ENCODE measurements at places on chromosomes 5 and 9.

- no peak for DNase-seq
Measured at GRCh38 chr5:91418158-91418557, 35.0 kb upstream of the ARRDC3 start.

GRCh38 chr5:6886866-6887265, 173.6 kb downstream of the TENT4A start:
- DNase-seq: no peak

- peak; percentile 31 for DNase-seq
Measured at GRCh38 chr5:67156976-67157583, 39.5 kb downstream of the CD180 start.

- DNase-seq: no peak
Measured at GRCh38 chr5:73605223-73606087, 20.5 kb upstream of the ARHGEF28 start.

DNA sequence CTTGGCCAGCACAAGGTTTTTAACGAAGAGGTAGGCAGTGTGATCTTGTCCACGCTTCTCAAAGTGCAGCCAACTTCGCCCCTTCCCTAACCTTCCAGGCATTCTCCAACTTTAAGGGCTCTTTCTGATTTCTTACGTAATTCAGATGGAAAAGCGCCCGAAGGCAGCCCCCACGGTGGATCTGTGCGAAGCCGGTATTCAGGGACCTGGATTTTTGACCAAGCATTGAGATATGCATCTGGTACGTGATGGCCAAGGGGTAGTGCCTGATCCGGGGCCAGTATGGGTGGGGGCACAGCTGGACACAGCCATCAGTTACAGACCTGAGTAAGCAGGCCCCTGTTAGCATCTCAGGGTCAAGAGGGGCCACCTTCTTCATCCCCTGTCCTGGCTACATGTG, 80.0 kb downstream of the AMBP start:
- no peak for DNase-seq

GRCh38 chr5:143471666-143472464, 68.4 kb upstream of the NR3C1 start:
- no peak for DNase-seq

DNA sequence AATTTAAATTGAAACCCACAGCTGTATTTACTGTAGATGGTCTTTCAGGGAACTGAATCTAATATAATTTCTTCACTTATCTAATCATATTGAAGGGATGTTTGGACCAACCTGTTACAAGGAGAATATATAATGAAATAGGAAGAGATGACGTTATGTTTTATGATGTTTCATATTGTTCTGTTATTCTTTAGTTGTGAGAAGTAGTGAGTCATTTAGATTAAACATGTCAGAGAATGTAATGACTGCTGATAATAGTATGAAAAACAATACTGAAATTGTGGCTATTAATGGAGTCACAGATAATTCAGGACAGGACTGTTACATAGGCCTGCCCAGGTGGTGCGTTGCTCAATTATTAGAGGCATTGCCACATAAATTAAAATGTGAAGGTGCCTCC, 1993.4 kb downstream of the EFNA5 start:
- DNase-seq: no peak

- no peak for DNase-seq
Measured at GRCh38 chr5:136143312-136143711, 10.7 kb downstream of the SMAD5 start.

DNA sequence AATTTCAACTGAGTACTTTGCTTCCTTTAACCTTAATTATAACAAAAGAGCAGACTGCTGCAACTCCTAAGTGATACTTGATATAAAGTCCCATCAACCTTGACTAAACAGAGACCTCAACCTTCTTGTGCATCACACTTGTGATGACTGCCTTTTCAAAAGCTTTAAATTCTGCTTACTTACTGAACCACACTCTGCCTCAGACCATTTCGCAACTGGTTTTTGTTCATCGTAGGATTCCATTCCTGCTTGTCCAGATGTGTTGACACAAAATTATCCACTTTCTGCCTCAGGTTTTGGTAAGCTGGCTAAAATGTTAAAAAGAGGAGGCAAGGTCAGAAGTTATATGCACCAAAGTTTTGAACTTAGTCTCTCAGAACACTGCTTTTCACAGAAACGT, 3.5 kb downstream of the BOD1 start:
- no peak for DNase-seq

GRCh38 chr5:54595721-54596120, 78.2 kb downstream of the SNX18 start:
- DNase-seq: no peak

- no peak for DNase-seq
Measured at GRCh38 chr9:86073839-86074238, 25.5 kb downstream of the GOLM1 start.

DNA sequence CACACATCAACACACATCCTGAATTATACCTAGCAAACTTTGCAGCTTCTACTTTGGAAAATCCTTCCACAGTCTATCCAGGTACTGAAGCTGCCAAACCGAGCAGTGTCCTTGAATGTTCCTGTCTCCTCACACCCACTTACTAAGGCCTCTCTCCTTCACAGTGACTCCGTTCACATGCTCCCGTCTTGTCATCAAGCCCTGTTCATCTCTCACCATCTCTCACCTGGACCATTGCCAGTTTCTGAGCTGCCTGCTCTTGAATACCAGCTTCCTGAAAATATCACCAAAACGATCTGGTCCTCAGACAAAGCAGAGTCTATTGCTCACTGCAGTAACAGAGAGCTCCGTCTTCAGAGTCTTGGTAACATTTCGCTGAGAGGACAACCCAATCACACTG, 57.4 kb downstream of the GCNT1 start:
- peak; percentile 61 for DNase-seq

- no peak for DNase-seq
Measured at GRCh38 chr9:91896513-91897121, 53.4 kb downstream of the ROR2 start.

DNA sequence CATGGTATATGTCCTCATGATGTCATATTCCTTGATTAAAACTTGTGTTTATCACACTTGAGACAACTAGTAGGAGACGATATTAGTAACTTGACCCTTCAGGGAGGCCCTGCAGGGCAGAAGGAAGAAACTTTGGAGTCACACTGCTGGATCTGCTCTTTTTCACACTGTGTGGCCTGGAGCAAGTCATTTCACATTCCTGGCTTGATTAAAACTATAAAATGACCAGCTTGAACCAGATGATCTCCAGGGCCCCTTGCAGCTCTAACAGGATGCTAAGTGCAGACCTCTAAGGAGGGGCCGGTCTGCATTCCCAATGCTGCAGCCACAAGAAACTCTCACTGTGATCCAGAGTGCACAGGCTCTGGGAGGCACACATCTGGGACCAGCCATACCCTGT, 146.4 kb upstream of the ZNF366 start:
- no peak for DNase-seq

- DNase-seq: no peak
Measured at GRCh38 chr9:79477955-79478771, 93.6 kb upstream of the TLE4 start.

DNA sequence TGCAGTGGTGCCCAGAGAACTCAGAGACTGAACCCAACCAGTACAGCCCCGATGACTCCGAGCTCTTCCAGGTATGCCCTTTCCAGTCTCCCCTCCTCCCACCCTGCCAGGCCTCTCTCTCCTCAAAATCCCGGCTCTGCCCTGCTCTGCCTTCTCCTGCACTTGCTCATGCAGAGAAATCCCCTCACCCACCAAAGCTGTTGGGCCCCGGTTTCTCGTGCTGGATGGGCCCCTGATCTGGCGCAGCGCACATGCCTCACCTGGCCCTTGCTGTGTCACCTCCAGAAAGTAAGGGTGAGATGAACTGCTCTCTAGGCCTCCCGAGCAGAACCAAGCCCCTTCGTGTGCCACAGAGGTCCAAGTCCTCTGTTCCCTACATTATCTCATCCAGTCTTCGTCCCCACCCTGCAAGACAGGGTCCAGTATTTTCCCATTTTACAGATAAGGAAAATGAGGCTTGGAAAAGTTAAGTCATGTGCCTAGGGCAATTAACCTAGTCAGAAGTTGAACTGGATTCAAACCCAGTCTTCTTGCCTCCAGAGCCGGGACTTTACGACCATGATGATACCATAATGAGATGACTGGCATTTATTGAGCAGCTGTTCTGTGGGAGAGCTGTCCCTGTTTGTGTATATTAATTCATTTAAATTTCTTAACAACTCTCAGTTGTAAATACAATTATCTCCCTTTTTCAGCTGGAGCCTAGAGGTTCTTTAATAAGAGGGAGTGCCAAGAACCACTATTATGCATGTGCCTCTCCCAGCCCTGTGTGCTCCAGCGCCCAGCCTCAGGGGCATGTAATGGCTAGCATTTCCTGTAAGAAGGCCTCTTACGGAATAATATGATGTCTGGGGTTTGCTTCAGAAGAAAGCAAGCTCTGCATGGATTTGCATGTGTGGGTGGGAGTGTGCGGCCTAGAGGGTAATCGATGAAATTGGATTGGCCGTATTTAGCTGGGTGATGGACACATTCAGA, 90.7 kb downstream of the PPARGC1B start:
- DNase-seq: no peak

DNA sequence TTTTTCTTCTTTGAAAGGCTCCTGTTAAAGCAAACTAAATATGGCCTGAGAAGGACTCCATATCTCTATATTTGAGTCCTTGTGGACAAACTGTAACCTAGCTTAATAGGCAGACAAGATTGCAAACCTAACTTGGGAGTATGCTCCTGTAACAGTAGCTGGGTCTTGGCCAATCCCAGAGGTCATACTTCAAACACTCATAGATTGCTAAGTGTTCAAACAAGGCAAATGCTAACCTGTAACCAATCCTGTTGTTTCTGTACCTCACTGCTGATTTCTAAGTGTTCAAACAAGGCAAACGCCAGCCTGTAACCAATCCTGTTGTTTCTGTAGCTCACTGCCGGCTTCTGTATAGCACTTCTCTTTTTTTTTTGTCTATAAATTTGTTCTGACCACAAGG, 50.6 kb upstream of the CLK4 start:
- no peak for DNase-seq

GRCh38 chr9:127876026-127876763, 1.3 kb downstream of the AK1 start:
- no peak for DNase-seq

DNA sequence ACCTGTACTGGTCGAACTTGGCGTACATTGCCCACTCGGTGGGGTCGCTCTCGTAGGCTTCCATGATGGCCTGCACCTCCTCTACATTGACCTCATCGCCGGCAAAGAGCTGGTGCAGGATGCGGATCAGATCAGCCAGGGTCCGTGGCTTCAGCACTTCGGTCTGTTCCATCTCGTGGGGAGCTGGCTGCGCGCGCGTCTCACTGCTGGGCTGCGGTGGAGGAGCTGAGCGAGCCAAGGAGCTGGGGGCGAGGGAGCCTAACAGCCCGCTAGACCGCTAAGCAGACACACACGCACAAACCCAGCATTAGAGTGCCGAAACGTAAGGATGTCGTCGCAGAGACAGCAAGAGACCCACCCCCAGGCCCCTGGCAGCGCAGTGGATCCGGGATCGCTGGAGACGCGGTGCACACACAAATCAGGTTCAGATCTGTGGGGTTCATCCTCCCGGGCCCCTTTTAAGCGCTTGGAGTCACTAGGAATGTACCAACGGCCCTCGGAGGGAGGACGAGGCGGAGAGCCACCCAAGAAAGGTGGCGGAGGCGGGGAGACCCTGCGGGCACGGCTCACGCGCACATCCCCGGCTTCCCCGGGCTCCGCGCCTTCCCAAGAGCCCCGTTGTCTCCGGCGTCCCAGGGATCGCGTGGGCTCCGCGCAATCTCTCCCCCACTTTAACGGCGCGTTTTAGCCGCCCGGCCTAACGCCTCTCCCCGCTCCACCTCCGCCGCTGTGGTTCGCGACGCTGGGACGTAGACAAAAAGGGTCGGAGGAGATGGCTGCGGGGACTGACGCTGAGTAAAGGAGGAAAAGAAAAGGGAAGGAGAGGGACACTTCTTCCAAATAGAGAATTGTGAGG, at the start of gene CDO1:
Gene CDO1, minus strand, starts transcription at position 434 of the 856 bp plus-strand sequence. Its CDS starts 262 bp downstream, at position 172.
- DNase-seq: no peak

DNA sequence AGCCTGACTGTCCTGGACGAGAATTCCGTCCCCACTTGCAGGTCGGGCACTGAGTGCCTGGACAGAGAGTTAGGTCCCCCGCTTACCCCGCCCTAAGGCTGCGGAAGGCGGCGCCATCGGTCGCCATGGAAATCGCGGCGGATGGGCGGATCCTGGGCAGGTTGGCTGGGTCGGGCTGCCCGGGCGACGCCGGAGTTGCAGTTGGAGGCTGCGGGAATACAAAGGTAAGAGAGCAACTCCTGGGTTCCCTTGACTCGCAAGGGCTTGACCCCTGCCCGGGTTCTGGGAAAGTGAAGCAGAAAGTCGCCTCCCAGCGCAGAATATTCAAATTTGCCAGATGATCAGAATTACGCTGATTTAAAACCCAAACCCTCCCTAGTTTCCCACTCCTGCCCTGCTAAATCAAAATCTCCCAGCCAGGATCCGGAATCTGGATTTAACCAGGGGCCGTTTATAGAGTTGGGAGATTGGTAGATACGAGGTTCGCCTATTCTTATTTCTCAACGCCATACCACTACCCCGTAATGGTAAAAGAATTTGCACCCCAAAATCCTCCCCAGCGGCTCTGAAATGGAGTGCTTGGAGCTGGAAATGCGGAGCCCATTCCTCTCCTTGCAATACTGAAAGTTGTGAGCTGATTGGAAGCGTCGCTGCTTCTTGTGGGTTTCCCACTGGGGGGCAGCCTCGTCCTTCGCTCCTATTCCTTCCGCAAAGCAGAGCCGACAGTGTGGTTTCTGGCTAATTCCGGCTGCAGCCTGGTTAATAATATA, 156.4 kb upstream of the RASEF start:
- no peak for DNase-seq

- no peak for DNase-seq
Measured at GRCh38 chr5:116428413-116428812, 146.2 kb downstream of the SEMA6A start.

DNA sequence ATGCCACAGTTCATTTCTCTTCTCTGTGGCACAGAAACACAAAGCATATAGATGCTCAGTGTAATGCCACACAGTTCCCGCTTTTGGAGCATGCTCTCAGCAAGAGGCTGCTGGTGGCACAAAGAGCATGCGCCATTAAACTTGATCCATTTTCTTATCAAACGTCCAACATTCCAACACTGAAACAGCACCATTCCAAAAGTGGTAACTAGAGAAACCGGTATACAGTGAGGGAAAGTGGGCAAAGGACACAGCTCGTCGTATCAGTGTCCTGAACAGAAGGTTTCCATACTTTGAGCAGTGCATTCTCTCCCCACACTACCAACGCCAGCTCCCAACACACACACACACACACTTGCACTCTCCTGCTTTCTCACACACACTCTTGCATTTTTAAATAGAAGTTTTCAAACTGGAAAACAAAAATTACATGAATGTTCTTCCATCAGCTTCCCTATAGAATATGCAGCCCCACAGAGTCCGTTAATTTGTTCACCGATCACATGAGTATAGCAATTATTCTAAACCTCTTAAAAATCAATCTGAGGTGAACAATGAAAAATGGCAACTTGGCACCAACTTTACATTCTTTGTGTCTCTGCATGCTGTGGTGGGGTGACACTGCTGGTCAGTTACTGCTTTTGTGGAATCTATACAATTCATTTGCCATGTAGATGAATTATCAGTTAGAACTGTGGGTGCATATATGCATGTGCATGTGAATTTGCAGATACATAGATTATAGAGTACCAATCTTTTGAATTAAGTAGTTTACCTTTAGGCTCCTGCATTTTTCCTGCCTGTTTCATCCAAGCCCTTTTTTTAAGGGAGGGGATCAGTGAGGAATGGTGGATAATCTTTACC, 5.7 kb downstream of the NFIB start:
- DNase-seq: no peak

GRCh38 chr5:124652514-124652819, 94.0 kb downstream of the ZNF608 start:
- DNase-seq: no peak
